ENCODE measurements at places on chromosomes 5 and 9.

- no peak for DNase-seq
These were observed 176.9 kb downstream of the EBF1 start for GRCh38 chr5:158922816-158923215.

- DNase-seq, result peak; percentile 28
These were observed 108.8 kb downstream of the HMHB1 start for GRCh38 chr5:143920772-143921171.

DNA sequence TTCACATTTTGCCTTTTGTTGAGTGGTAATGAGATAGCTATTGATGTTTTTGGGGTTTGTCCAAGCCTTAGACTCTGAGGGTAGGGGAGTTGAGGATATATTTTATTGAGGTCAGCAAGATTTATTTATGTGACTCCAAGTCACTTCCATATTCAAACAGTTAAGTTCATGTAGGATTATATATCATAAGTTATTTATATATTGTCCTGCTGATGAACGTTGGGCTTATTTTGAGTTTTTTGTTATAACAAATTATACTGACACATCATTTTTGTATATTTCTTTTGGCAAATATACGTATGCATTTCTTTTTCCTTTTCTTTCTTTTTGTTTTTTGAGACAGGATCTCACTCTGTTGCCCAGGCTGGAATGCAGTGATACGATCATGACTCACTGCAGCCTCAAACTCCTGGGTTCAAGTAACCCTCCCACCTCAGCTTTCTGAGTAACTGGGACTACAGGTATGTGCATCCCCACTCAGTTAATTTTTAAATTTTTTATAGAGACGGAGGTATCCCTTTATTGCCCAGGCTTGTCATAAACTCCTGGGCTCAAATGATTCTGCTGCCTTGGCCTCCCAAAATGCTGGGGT is 23.5 kb upstream of the IL12B start:
- DNase-seq, result peak; percentile 9

- no peak for DNase-seq
These were observed 3.5 kb upstream of the MPDZ start for GRCh38 chr9:13282998-13283397.

- no peak for DNase-seq
These were observed 171.2 kb downstream of the CCDC171 start for GRCh38 chr9:15724016-15724415.

DNA sequence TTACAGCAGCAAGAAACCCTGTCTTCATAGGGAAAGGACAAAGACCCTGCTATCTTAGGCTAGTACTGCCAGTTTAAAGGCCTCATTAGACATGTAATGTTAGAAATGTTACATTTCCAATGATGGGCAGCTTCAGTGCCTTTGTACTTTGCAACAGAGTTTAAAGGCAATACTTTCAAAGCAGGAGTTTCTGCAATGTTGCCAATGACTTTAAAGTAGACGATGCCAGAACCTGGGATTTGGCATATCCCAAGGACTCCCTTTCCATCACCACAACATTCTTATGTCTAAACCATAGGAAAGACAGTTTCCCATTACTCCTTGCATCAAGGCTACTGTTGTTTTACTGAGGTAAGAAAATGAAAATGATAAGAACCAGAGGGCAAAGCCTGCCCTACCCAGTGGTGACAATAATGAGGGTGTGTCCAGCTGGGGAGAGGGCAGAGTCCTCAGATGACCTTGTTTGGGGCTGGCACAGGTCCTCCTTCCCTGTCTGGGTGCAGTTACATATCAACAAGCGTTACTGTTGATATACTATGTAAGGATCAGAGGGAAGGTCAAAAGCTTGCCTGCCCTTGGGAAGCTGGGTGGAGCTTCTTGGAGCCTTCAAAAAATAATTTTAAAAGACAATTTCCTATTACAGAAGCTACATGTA is 27.5 kb upstream of the MLANA start:
- DNase-seq, result no peak

DNA sequence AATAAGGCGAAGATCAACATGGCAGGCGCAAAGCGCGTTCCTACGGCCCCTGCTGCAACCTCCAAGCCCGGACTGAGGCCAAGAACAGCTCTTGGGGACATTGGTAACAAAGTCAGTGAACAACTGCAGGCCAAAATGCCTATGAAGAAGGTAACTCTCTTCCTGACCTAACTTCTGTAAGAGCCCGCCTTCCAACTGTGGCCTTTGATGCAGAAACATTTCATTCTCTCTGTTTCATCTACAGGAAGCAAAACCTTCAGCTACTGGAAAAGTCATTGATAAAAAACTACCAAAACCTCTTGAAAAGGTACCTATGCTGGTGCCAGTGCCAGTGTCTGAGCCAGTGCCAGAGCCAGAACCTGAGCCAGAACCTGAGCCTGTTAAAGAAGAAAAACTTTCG is 979 bp downstream of the CCNB1 start:
- no peak for DNase-seq

DNA sequence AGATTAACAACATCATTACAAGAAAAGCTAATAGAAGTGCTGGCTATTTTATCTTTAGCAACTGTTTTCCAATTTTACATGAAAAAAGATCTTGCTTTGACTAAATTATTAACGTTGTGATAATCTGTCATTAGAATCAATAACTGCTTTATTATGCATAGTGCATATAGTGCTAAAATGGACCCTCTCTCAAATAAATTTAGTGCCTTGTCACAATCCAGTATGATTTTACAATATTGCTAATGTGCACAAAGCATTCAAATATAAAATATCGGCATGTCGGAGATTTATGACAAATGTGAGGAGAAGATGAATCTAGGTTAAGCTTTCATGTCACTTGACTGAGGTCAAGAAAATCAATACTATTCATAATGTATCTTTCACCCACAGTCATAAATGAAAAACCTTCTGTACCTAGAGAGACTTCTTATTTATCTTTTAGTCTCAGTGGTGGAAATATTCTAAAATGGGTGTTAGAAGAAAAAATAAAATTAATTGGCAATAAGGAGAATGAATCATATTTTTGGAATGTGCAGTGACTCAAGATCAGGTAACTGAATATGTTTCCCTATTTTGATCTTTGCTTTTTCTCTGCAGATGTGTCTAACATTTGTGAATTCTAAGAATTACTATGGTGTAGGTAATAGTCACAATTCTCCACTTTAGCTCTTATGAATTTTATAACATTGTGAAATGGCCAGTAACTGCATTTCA is 672.9 kb upstream of the GRAMD2B start:
- DNase-seq, result no peak

DNA sequence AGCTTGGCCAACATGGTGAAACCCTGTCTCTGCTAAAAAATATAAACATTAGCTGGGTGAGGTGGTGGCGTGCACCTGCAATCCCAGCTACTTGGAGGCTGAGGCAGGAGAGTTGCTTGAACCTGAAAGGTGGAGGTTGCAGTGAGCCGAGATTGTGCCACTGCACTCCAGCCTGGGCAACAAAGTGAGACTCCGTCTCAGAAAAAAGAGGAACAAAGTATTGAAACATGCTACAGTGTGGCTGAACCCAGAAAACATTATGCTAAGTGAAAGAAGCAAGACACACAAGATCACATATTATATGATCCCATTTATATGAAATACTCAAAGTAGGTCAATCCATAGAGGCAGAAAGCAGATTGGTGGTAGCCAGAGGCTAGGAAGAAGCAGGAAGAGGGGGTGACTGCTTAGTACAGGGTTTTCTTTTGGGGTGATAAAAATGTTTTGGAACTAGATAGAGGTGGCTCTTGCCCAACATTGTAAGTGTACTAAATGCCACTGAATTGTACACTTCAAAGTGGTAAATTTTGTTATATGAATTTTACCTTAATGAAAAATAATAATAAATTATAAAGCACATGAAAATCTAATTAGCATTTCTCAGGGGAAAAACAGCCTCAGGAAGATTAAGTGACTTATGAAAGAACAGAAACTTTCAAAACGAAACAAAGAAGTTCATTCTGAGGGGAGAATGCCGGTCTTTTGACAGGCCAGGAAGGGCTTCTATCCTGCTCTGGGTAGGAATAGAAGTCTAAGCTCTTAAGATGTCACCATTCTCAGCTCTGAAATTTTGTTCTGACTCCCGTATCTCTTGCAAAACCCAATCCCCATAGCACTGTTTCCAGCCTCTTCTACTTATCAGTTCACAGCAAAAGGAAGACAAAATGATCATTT is 161.1 kb upstream of the TBCA start:
- DNase-seq, result no peak

GRCh38 chr9:14529054-14529453 is 164.2 kb downstream of the ZDHHC21 start:
- no peak for DNase-seq

DNA sequence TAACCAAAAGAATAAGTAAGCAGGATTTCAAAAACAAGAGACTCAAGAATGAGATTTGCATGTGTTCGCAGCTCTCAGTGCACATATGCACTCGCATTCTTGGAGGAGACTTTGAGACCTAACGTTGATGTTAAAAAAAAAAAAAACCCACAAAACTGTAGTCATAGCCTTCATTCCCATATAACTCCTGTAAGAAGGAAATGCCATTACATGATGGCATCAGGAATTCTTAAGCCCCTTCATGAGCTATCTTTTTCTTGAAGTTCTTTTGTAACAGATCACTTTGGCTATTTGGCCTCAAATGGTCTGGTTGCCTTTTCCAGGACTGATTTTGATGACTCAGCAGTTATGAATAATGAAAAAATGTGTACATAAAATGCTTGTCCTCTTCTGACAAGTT is 113.8 kb downstream of the ALDH1A1 start:
- DNase-seq, result no peak

GRCh38 chr9:123756484-123757106 is 173.3 kb downstream of the DENND1A start:
- DNase-seq, result no peak

DNA sequence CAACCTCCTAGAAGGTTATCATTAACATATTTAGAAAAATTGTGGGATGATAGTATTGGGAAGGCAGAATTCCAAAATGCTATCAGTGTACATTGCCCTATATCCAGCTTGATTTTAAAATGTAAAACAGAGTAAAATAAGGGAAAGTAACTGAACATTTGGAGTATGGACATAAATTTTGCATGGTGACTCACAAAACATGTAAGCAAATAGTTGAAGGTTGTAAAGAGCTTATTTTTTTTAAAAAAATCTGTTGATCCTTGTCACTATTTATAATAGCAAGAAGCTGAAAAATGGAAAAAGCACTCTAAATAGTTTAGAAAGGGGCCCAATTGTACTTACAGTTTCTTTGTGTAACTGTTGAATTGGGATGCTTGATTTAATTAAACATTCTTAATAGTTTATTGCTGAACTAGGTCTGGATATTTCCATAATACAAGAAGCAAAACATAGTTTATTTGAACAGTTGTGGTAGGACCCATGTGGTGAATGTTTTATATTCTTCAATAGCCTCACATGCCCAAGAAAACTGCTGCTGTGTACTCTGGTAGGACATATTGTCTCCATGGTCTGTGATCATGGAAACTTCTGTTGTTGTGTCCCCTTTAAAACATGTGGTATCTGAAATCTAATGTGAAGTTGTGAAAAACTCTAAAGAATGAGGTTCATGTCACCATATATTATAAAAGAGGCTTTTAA is 82.4 kb downstream of the NNT start:
- DNase-seq, result no peak

DNA sequence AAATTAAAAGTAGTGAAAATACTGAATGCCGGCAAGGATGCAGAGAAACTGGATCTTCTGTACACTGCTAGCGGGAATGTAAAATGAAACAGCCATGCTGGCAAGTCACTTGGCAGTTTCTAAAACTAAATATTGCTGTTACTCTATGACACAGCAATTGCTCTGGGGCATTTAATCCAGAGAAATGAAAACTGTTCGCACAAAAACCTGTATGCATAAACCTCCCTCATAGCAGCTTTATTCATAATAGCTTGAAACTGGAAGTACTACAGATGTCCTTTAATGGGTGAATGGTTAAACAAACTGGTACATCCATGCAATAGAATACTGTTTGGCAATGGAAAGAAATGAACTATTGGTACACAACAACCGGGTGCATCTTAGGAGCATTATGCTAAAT is 167.2 kb downstream of the ARHGAP26 start:
- no peak for DNase-seq

- DNase-seq, result peak; percentile 57
These were observed 144.9 kb upstream of the DMRT1 start for GRCh38 chr9:696332-697323.

GRCh38 chr9:76592974-76593347 is 134.0 kb downstream of the GCNT1 start:
- no peak for DNase-seq

Measured in RCC 7860 (cell line).